ENCODE measurements at places on chromosomes 2 and 18. TPM values are rescaled to one million over a fixed set of nuclear protein-coding genes. Genes with fewer than 3 reads are reported as not detected.

DNA sequence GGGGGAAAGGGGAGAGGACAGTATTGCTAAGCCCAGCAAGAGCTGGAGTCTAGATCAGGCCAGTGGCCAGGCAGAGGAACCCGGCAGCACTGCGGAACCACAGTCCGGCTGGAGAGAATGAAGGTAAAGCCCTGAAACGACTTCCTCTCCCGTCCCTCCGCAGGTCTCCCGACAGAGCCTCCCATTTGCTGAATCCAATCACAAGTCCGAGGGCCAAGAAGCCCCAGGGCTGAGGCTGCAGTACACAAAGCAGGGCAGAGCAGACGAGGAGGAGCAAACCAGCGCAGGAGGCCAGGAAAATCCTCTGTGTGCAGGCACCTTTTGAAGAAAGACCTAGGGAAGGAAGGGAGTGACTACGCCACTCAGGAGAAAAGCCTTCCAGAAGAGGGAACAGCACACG is 104.4 kb downstream of the OSBPL1A start:
- DNase-seq: no peak

DNA sequence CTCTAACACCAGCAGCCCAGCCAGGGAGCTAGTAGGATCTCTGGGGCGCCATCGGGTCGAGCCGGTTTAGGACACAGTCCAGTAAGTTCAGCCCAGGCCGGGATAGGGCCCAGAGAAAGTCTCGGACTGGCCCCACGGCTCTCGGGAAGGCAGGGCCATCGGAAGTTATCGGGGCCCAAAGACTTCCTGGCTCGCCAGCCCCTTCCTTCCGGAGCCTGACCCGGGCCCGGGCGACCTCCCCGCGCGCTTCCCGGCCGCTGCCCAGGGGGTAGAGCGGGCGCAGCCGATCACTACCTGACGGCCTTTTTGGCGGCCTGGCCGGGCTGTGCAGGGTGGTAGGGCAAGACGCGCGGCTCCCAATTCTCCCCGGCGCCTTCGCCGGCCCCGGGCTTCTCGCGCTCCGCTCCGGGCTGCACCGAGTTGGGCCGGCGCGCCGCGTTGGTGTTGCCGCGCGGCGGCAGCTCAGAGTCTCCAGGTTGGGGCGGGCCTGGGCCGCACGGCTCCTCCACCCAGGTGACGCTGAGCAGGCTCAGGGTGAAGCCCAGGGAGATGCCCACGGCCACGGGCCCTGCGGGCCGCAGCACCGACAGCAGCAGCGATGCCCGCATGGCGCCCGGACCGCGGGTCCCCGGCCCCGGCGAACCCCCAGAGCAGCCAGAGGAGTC is 546 bp downstream of the CHPF start:
- no peak for DNase-seq

GRCh38 chr2:241061275-241061674 is 40.8 kb downstream of the MTERF4 start:
- peak; percentile 63 for DNase-seq

- no peak for DNase-seq
These were observed at the start of gene CLASP1 for GRCh38 chr2:121649149-121649595. TSS of gene CLASP1 (minus strand) at chr2:121649462. CDS start at chr2:121605895, 43,567 bp downstream.

GRCh38 chr2:224882291-224883171 is 159.7 kb downstream of the DOCK10 start:
- no peak for DNase-seq

DNA sequence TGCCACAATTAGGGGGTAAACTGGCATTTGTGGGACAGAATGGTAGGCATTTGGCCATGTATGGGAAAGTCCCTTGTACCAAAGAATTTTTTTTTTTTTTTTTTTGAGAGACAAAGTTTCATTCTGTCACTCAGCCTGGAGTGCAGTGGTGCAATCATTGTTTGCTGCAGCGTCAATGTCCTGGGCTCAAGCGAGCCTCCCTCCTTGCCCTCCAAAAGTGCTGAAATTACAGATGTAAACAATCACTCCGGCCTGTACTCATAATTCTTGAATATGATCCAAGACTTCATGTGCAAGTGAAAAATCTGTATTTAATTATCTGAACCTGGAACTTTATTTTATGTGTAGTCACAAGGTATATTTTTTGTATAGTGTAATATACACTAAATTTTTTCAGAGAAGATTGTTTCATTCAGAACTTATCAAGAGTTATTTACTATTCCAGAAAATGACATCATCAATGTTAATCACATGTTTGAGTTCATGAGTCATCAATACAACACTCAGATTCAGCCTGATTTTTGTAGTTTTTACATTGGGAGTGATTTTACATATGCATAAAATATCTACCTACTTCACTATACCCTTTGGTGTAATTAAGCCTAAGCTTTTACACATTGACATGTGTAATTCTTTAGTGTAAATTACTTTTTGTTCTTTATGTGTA is 138.7 kb upstream of the L3MBTL4 start:
- no peak for DNase-seq

DNA sequence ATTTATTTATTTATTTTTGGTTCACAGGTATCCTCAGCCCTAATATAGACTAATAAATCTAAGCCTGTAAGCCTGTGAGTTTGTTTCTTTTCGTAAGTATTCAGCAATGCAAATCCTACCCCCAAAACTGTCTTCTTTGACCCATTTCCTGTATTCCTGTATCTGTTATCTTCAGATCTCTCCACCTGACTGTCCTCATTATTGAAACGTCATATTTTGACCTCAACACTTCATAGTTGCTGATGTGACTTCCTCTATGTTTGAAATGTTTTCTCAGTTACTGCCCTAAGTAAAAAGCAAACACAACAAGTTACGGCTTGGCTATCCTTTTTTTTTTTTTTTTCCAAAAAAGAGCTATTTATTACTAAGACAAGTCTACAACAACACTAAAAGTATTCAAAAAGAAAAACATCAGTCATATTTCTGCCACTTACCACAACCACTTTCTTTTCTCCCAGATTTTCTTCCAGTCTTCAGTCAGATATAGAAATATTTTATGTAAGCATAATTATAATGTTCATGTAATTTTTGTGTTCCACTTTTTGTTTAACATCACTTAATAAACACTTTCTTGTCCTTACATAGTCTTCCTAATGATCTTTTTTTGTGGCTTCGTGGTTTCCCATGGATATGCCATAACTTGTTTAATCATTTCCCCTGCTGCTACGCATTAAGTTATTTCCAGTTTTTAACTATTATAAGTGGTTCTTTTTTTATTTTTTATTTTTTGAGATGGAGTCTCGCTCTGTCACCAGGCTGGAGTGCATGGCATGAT is 45.0 kb upstream of the EML4 start:
- no peak for DNase-seq

DNA sequence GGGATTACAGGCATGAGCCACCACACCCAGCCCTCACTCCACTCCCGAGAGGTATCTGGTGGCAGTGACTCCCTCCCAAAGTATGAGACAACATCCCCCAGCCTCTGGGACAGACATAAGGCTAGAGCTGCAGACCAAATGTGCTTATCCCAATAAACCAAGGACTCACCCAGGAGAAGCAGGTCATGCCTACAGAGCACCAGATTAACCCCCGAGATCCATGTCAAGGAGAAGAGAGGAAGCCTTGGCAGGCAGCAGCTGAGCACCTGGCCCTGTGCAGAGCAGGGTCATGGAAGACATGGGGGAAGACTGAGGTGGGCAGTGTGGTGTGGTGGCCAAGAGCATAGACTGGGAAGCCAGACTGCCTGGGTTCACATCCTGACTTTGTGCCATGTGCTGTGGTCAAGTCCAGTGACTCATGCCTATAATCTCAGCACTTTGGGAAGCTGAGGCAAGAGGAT is 7.2 kb downstream of the RAB11FIP5 start:
- no peak for DNase-seq

- no peak for DNase-seq
These were observed 49.3 kb downstream of the HS6ST1 start for GRCh38 chr2:128269063-128269989.

GRCh38 chr18:79871026-79871390 is 73.3 kb downstream of the KCNG2 start:
- no peak for DNase-seq

DNA sequence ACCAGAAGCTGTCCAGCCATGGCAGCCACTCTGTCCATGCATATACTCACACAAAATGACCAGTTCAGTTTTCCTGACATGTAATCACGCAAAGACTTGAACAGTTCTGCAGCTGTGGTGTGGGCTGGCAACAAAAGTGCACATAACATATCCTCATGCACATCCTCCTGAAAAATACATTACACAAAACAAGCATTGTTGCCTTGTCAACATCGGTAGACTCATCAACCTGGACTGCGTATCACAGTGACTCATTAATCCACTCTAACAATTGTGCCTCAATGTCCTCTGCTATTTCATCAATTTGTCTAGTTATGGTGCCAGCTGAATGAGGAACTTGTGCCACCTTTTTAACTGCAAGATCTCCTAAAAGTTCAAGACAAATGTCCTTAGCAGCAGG is 19.5 kb downstream of the RBKS start:
- no peak for DNase-seq

GRCh38 chr2:173982182-173982714 is 17.1 kb upstream of the SP3 start:
- no peak for DNase-seq

DNA sequence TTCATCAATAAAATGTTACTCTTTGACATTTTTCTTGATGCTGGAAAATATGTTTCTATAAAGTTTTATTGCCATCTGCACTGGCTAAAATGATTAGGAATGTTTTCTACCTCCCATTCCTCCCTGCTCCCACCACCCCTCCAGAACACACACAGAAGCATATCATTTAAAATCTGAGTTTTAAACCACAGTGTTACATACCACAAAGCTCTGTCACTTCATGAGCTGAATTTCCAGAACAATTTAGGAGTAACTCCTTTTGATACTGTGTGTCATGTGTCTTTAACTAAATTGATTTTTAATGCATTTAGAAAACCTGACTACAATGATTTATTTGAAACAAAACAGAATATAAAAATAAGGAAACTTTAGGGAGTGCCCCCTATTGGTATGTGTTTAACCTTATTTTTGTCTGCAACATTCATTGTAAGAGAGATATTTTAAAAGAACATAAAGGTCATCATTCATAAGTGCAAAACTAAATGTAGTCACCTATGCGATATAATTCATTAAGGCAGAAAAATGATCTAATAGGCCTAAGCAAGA is 52.0 kb downstream of the FEZ2 start:
- no peak for DNase-seq

- no peak for DNase-seq
These were observed 509 bp downstream of the PIEZO2 start for GRCh38 chr18:11148680-11149440.

DNA sequence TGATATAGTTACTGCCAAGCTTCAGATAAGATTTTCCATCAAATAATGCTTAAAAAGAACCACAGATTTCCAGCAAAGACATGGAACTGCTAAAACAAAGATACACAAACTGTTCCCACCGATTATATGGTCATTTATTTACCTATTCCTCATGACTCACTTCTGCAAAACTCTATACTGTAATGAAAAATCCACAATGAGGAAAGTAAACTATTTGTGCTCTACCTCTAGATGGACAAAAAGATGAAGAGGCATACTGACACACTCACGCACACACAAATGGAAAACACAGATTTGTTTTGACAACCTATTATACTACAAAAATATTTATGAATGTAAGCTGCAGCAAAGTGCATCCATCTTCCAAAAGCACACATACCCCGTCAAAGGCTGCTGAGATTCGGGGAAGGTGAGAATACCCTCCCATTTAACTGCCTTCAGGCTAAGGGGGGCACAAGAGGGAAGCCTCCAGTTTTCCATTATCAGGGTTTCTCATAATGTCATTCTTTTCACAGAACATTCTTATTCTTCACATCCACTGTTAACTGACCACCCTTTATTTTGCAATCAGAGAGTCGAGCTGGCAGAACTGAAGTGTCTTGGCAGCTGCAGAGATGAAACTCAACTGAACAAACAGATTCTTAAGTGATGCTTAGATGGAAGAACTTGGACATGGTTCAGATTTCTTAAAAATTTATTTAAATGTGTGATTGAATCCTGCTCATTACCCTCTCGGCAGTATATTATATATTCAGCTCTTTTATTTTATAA is 115.9 kb upstream of the TANK start:
- peak; percentile 35 for DNase-seq

DNA sequence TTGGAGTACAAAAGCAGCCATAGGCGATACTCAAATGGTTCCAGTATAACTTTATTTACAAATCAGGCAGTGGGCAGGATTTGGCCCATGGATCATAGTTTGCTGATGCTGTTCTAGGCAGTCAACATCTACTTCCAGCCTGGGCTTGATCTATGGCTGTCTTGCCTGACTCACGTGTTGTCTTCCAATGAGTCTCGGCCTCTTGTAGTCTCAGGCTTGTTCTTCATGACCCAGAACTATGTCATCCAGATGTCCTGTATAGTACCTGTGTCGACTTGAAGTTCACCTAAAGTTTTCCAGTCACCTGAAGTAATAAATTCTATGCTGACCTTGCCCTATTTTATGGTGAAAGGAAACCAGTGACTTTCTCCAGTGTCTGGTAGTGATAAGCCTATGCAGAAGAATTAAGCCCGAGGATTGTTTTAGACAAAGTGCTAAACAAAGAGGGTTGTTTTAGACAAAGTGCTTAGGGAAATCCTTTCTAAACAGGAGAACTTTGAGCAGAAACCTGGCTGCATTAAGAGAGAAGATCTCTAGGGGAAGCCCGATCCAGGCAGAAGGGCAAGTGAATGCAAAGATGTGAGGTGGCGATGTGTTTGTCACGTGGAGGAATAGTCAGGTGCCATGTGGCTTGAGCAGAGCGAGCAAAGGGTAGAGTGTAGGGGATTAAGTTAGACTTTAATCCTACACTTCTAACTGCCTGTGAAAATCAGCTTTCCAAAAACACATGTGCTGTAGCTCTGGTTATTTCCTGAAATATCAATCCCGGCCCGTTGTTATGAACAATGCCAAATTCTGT is 8.5 kb upstream of the THNSL2 start:
- DNase-seq: no peak

GRCh38 chr18:70500748-70501147 is 211.9 kb downstream of the SOCS6 start:
- DNase-seq: no peak

The CAMKMT gene
- 8.3 TPM for total RNA-seq

The IL36RN gene
- not detected for total RNA-seq

The UGT1A6 gene
- not detected for total RNA-seq

The FTCDNL1 gene
- 3.3 TPM for total RNA-seq

The SCN2A gene
- 0.58 TPM for total RNA-seq

The SMAD2 gene
- total RNA-seq: 131 TPM

The RANBP2 gene
- 67.9 TPM for total RNA-seq

The CAVIN2 gene
- 73.6 TPM for total RNA-seq

The SH3RF3 gene
- total RNA-seq: 7.6 TPM

The GDF7 gene
- 0.15 TPM for total RNA-seq

The RAMP1 gene
- total RNA-seq: 8.6 TPM

The EFHD1 gene
- total RNA-seq: 3.8 TPM

The PROKR1 gene
- not detected for total RNA-seq

The AGXT gene
- not detected for total RNA-seq

The SCYGR5 gene
- not detected for total RNA-seq
